ENCODE measurements at places on chromosomes 2 and 18.

- DNase-seq: no peak
Observed at GRCh38 chr2:61962095-61962984, 56.9 kb downstream of the COMMD1 start.

GRCh38 chr2:152573168-152573567 lies 144.1 kb downstream of the PRPF40A start:
- peak; percentile 57 for DNase-seq

GRCh38 chr2:44086629-44087028 lies 82.0 kb upstream of the PPM1B start:
- DNase-seq: no peak

GRCh38 chr2:157698430-157698829 lies 69.8 kb upstream of the ACVR1C start:
- no peak for DNase-seq

DNA sequence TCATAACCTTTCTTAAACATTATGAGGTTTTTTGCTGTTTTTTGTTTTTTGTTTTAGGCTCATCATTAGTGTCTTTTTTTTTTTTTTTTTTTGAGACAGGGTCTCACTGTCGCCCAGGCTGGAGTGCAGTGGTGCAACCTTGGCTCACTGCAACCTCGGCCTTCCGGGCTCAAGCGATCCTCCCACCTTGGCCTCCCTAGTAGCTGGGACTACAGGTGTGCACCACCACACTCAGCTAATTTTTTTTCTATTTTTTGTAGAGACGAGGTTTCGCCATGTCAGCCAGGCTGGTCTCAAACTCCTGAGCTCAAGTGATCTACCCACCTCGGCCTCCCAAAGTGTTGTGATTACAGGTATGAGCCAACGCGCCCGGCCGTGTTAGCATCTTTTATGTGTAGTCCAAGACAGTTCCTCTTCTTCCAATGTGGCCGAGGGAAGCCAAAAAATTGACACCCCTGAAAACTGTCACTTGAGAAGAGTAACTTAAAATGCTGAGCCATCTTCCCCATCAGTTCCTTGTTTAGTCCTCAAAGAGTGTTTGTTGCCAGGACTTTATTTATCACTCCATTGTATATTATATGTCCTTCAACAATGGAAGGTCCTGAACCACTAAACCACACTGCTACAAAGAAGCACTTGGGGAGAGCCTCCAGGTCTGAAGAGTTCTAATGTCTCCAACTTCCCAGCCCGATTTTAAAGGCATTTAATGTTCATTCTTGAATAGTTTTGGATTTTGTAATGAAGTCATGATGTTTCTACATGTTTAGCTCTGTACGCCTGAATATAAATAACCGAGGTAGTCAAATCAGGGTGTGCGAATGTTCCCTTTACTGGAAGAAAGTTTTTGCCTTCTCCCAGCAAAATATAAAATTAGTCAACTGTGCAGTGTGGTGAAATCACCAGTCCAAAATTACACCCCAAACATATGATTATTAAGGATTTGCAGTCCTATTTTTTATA lies 26.4 kb downstream of the ZNF516 start:
- no peak for DNase-seq

DNA sequence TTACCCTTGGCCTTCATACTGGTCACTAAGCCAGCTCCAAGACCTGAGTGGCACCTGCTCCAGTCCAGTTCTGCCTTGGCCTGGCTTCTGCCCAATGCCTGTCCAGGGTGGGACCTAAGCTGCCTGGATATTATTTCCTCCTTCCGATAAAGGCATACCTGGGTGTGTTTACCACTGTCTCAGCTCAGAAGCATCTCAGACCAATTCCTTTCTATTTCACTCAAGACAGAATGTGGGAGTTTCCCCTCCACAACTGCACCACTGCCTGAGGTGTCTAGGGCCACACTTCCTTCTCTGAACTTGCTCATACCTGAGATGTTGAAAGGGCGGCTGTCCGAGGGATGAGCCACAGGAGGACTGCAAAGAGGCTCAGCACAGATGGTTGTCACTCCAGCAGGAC lies 18.4 kb upstream of the CAB39 start:
- no peak for DNase-seq

- no peak for DNase-seq
Observed at GRCh38 chr18:3016585-3017297, 3.8 kb upstream of the LPIN2 start.

DNA sequence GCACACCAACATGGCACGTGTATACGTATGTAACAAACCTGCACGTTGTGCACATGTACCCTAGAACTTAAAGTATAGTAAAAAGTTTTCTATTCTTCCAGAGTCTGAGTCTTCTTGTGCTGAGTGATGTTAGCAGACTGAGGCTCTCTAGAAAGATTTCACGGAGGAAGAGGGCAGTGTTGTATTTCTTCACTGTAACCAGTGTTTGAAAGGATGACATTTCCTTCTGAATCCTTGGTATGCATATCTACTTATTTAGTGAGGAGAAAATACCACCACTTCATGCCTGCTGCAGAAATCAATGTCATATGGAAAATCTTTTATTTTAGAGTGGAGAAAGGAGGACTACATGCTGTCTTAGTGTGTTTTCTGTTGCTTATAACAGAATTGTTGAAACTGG lies 357.1 kb downstream of the CCDC85A start:
- no peak for DNase-seq

DNA sequence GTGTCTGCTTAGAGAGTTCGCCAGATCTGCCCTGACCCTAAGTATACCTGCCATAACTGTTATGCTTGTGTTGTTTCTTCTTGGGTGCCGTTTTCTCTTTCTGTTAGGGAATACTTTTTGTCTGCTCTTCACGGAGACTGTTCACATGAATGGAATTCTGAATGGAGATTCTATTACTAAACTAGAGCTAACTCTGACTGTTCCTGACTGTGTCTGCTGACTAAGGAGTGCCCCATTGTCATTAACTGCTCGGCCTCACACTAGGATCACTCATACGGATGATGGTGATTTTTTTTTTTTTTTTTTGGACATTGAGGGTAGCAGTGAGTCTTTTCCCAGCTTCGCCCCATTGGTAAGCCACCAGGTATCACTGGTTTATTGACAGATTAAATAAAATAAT lies 104.8 kb upstream of the SLC8A1 start:
- no peak for DNase-seq

- DNase-seq: no peak
Observed at GRCh38 chr2:191927319-191927867, 80.5 kb upstream of the CAVIN2 start.

- no peak for DNase-seq
Observed at GRCh38 chr2:1572638-1573037, 159.4 kb downstream of the TPO start.

DNA sequence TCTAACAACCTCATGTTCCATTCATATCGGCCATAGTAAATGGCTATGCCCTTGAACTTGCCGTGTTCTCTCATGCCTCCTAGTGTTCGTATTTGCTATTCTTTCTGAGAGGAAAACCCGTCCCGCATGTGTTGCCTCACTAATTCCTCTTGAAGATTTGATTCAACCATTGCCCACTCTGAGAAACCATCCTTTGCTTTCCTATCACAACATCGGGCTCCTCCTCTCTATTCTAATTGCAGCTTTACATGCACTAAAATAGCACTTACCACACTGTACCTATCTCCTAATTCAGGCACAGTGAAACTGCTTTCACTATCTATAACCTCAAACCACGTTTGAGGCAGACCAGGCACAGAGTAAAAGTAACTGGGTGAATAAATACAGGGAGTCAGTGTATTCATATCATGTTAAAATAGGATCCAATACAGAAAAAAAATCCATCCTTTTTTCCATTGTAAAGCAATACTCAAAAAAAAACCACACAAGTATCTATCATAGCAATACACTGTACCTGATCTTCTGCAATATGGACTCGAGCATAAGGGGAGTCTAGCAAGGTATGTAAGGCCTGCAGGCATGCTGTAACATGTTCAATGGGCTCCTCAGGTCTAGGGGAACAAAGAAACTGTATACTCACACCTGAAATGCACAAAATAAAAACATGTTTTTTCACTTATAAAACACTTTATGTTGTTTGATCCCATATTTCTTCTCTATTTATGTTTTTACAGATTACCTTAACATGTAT lies 39.0 kb upstream of the STRN start:
- DNase-seq: no peak

DNA sequence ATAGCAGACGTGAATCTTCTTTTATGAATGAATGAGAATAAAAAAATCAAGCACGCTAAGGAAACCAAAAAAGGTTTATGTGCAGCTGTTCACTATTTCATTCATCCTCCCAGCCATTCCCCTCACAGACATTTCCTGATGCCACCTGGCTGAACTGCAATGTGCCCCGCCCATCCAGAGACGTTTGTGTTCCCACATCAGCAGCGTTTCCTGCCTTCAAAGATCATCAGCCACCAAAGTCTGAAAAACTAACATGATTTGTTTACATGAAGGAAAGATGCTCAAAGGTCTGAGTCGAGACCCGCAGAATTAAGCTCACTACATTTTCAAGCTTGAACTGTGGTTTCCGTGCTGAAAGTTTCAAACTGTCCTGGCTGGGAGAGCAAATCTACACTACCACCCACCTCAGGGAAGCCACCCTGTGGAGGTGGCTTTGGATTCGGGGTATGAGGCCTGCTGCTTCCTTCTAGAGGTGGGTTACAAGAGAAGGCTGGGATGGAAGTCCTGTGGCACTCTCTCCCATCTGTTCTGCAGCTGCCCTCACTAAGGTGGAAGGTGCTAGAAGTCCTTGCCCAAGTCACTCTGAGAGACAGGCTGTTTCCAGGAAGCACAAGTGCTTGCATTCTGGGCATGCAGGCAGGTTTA lies 201.3 kb upstream of the OSR1 start:
- no peak for DNase-seq

- DNase-seq: no peak
Observed at GRCh38 chr2:178477443-178478129, 814 bp downstream of the FKBP7 start.

GRCh38 chr2:69087912-69088240 lies 74.9 kb downstream of the ANTXR1 start:
- DNase-seq: no peak

DNA sequence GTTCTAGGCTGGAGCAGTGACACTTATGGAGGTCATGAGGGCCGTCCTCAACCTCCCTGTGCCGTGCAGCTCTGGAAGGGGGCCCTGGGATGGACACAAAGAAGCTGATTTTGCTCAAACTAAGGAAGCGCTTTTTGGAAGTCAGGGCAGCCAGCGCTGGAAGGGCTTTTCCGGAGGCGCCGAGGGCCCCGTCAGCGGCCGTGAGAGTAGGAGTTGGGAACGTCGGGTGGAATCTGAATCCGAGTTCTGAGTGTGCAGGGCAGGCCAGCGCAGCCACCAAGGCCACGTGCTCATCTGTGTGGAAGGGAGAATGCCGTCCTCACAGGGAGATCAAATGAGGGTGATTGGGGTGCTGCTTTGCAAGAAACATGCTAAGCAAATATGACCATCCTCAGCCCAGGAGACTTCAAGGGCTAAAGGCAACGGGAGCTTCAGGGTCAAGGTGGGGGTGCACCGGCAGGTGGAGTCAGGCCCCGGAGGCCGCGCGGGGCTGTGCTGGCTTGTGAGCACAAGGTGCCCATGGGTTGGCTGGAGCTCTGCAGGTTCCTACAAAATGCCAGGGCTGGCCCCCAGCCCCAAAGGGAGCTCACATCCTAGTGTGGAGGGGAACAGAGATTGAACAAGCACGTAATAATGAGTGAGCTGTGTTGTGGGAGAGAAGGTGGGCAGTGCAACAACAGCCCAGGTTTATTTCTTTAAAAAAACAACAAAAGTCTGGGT lies 70.4 kb upstream of the HPCAL1 start:
- DNase-seq: no peak

- DNase-seq: no peak
Observed at GRCh38 chr2:152557273-152557888, 159.9 kb downstream of the PRPF40A start.

DNA sequence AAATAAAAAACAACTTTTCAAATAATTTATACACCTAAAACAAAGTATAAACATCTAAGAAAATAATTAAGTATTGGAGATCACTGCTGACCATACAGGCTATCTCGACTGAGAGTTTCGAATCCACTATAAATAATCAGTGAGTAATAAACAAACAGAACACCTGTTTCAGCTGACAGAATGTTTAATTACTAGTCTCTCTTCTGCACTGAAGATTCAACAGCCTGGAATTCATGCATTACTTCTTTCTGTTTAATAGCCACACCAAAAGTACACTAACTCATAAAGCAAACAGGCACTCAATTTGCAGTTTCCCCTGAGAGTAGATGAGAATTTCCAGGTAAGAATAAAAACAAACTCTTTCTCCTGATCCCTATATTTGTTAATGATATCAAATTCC lies 138.5 kb downstream of the RBMS1 start:
- no peak for DNase-seq

DNA sequence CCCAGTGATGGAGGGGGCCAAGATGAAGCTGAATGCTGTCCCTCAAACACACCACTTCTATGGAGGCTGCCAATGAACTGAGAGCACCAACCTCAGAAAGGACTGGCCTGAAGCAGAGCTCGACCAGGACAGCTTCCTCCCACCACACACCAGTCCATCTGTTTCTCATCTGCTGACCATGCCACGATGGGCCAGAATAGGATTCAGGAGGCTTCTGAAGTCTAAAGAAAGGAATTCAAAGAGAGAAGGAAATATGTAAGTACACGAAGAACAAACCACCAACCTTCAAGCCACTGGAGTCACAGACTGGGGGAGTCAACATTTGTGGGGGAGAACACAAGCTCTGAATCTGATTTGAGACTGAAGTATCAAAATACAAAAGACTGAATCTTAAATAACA lies 157.6 kb upstream of the CCDC68 start:
- no peak for DNase-seq

DNA sequence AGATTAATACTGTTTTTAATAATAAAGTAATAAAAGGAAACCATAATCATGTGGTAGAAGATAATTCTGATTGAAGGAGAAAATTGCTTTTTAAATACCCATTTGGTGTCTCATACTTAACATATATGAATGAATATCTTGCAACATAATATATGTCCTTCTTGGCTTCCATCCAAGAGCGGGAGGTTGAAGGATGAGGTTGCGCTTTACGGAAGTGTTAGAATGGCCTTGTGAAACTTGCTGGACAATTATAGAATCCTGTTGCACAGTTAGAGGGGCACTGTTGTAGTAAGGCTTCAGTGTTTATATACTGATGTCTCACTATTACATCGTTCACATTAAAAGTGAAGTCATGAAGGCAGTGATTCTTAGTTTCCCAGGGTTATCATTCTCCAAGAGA lies 9.4 kb downstream of the INSIG2 start:
- no peak for DNase-seq

GRCh38 chr18:22913861-22914260 lies 19.3 kb upstream of the RBBP8 start:
- DNase-seq: no peak

- DNase-seq: no peak
Observed at GRCh38 chr2:241114836-241115235, 12.7 kb upstream of the MTERF4 start.

DNA sequence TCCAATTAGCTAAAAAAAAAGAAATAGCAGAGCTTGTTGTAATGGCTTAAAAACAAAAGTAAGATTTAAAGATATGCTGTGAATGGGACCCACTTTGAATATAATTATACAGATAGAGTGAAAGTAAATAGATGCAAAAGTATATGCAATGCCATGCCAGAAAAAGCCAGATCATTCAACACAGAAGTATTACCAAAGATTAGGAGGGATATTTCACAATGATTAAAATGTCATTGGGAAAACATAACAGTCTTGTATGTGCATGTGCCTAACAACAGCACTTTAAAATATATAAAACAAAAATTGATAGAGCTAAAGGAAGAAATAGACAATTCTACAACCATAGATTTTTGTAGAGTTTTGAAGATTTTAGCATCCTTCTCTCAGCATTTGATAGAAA lies 19.9 kb upstream of the SIGLEC15 start:
- no peak for DNase-seq

- no peak for DNase-seq
Observed at GRCh38 chr18:61749546-61749945, 143.3 kb downstream of the RNF152 start.

GRCh38 chr2:166057370-166058164 lies 70.3 kb downstream of the SCN1A start:
- no peak for DNase-seq
